ENCODE measurements at places on chromosomes 2 and 18.
A peak's percentile ranks its signal among the peaks of the same experiment; 100 is the strongest.

GRCh38 chr18:12326711-12327460 is 18.8 kb downstream of the TUBB6 start:
- DNase-seq = no peak

DNA sequence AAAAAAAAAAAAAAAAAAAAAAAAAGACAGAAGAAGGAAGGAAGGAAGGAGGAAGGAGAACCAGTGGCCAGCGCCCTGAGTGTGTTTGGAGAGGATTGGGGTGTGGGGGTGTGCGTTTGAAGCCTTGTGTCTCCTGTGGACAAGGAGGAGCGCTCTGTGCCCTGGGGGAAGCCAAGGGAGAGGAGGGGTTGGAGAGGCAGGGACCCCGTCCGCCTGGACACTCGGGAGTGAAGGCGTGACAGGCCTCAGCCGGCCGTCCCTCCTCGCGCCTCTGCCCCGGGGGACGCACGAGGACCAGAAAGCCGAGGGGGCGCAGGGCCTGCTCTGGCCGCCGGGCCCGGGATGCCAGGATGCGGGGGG is 44.9 kb downstream of the SERTAD2 start:
- DNase-seq = no peak

GRCh38 chr2:186695081-186695756 is 1.4 kb downstream of the FAM171B start:
- DNase-seq = peak; percentile 47

DNA sequence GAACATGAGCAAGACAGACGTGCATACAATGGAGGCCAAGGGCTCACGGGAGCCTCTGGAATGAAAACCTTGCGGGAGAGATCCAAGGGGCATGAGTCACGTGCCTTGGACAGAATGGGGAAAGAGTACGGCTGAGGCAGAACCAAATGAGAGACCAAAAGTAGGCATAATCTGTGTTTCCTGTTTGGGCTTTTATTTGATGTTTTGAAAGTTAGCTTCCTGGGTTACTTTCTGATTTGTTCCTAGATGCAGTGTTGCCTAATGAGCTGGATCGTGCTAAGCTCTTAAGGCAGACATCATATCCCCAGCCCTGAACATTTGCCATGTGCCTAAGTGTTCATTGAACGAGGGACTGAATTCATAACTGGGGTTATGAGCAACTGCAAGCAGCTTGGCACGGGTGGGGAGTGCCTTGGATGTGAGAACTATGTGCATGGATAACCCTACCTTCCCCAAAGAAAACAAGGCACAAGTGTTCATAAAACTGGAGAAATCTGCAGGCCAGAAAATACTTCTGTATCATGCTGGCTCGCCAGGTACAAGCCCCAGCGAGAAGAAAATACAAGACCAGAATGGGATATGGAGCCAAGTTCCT is 60.3 kb upstream of the RPL31 start:
- no peak for DNase-seq

- DNase-seq = peak; percentile 34
Measured at GRCh38 chr2:133561045-133561852, 7.0 kb downstream of the NCKAP5 start.
